ENCODE measurements at places on chromosomes 7 and 10.

DNA sequence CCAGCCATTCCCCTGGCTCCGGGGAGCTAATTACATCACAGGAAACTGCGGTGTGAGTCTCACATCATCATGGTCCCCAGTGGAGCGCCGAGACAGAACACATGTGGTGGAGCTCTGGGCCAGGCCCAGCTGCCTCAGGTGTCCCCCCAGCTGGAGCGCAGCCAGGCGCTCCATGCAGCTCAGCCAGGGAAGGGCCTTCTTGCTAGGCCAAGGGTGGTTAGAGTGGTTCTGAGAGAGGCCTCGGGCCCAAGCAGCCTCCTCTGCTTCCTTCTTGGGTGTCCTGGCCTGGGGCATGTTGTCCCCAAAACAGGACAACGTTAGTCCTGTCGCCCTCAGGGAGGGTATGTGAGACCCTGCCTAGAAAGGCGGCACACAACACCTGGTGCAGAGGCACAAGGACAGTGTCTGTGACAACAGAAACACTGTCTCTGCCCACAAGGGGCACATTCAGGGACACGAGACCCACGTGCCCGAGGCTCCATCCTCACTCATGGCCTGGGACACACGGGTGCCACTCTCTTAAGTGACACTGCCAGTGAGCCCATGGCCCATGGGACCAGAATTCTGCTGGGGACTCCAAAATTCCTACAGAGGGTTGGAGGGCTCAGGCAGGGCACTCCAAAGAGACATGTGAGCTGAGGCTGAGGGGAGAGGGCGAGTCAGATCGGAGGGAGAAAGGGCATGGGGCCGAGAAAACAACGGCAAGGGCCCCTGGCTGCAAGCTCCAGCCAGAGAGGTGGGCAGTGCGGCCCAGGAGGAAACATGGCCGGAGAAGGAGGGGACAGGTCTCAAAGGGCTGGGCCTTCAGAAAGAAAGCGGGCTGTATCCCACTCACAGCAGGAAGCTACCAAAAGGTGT is 37.0 kb upstream of the RET start:
- peak; percentile 37 for DNase-seq

DNA sequence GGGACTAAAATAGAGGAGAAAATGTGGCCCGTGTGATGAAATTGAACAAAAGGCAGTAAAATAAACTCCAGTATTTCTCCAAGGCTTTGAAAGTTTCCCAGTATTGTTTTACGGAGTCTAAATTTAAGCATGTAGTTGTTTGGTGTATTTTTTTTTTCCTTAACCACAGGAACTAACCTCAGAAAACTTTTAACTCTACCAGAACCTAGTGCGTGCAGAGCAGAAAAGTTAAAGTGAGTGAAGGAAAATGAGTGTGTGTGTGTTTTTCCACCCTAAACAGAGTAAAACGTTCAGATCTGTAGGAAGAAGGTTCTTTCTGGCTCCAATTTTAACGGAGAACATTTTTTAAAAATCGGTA is 812 bp downstream of the PROSER2 start:
- no peak for DNase-seq

GRCh38 chr10:116809483-116810119 is 39.7 kb upstream of the ENO4 start:
- no peak for DNase-seq

DNA sequence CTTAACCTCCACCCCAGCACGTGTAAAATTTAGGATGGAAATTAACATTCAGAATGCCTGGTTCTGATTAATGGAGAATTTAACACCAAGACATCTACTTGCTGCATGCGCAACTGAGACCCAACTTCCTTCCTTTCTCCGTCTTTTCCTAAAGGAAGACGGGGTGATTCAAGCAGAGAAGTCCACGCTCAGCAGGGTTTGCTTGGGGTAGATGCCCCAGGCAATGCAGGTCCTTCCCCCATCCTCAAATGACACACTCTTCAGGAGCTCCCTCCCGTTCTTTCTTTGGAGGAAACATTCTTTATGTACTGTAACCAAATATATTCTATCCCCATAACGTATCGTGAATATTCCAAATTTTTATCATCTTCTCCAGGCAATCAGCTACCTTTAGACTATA is 47.0 kb downstream of the FAM171A1 start:
- DNase-seq, result no peak

DNA sequence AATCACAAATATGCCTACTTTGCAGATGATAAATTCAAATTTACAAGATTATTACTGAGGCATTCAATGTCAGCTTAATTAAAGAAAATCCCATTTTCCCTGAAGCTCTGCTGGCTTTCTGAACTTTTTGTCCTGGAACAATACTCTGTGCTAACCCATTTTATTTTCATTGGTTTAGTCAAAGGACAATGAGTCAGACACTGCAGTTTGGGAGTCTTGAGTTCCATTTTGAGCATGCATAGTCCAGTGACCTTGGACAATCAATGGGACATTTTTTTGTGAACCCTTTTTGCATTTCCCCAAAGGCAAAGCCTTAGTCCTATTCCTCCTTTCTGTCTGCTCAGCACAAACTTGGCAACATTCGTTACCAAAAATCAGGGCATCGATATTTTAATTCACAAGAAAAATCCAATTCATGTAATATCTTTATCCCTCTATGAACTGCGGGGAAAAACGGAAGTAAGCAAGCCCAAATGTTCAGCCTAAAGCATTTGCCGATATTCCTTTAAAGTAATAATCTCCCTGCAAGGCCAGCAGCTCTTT is 339.8 kb downstream of the RNLS start:
- DNase-seq, result no peak

GRCh38 chr7:155598810-155599210 is 45.7 kb upstream of the RBM33 start:
- peak; percentile 85 for DNase-seq

DNA sequence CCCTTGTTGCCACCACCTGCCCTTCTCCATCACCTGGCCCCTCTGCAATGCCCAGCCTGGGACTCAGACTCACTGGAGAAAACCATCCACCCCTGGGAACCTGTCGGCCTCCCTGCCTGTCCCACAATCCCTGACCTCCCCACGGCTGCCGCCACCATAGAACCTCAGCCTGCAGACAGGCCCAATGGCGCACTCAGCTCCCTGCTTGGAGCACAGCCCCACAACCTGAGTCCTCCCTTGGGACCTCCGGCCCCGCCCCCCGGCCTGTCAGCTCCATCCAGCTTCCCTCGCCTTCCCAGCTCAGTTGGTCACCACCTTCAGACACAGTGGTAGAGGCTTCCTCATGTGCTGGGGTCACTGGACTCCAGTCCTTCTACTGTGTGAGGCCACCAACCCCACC is 41.1 kb downstream of the PARP12 start:
- no peak for DNase-seq

GRCh38 chr10:3639546-3639945 is 145.5 kb downstream of the KLF6 start:
- no peak for DNase-seq

- no peak for DNase-seq
Measured at GRCh38 chr10:102813734-102814452, 23.3 kb downstream of the CYP17A1 start.

DNA sequence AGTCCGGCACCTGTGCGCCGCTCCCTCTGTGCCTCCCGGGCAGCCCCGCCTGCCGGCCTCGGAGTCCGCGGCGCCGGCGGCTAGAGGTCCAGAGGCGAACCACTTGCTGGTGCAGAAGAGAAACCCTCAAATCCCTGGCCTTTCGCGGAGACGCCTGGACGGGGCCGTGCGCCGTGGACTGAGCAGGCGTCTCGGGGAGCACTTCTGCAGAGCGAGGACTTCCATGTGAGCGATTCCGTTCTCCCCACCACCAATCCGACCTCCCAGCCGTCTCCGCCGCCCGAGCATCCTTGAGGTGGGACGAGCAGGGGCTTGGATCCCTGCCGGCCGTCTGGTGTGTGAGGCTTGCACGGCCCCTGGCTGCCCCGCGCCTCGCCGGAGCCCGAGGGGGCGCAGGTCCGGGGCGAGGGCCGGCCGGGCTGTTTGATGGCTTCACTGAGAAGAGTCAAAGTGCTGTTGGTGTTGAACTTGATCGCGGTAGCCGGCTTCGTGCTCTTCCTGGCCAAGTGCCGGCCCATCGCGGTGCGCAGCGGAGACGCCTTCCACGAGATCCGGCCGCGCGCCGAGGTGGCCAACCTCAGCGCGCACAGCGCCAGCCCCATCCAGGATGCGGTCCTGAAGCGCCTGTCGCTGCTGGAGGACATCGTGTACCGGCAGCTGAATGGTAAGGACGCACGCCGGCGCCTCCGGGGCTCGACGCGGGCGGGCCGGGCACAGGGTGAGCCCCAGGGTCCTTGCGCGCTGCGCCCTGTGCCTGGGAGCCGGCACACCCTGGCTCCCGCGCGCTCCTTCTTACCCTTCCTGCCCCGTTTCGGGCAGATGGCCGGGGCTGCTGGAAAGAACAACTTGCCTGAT is 660 bp downstream of the GALNT17 start:
- DNase-seq, result no peak

DNA sequence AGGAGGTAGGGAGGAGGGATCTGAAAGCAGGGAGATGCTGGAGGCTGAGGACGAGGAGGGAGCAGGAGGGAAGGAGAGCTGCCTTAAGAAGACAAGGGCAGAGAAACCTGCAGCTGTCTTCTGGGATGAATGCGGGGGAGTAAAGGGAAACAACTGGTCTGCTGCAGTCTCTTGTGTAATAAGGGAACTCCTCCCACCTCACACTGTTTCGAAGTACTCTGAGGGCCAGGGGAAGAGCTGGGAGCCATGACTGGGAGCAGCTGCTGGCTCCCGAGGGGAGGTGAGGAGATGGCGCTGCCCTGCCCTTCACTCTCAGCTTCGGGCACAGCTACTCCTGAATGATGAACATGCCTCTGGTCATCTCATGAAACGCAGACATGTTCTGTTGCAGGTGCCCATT is 65.1 kb downstream of the CLEC2L start:
- DNase-seq, result no peak

DNA sequence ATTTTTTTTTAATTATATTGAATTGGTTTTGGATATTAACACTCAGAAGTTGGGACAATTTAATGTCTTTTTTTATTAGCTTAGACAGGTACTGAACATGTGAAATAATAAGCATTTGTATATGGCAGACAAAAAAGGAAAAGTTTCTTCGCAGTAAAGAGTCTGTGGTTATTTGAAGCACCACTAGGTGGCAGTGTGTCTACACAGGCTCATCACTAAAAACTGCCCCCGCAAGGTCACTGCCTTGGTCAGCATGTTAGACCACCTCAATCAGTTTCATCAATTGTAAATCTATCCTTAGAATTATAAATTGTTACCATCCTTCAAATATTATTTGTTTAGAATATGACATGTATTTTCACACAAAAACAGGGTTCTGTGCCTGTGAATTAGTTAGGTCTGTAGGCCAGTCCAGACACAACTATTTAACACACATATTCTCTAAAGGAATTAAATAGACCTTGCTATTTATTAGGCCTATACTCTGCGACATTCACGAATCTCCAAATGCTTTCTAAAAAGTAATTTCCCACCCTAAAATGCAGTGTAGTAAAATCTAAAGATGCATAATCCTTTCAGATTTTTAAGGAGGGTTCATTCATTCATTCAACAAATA is 17.0 kb downstream of the PNLIPRP3 start:
- no peak for DNase-seq

DNA sequence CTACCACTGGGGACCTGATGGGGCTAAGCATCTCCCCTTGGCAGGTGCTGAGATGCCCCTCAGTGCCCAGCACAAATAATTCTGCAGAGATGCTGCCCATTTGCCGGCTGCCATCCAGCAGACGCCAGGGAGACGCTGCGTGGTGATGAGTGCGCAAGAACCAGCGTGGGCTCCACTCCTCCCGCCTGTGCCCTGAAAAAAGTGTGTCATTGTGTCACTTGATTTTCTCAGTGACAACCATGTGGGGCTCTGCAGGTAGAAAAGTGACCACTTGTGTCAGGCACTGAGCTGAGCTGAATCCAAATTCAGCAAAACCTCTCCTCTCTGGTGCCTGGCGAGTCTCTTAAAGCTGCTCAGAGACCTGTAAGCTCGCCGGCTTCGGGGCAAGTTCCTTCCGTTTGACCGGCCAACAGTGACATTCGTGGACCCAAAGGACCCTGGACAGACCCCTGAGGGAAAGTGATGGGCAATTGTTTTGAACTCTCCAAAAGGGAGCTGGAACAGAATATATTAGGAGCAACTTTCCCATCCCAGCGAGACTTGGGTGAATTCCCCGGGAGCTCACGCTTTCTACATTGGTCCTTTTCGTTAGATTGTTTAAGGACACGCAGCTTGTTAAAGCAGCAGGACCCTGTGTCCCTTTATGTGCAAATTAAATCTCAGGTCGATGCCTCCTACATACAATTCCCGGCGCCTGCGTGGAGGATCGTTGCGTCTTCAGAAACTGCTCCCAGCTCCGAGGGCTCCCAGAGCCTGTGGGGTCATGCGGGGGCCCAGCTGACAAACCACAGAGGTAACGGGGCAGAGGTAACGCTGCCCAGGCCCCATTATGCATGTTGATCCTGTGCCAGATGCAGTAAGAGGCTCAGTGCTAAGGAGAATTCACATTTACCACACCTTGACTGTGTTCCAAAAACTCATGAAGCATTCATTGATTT is 332.7 kb downstream of the ADARB2 start:
- peak; percentile 29 for DNase-seq

DNA sequence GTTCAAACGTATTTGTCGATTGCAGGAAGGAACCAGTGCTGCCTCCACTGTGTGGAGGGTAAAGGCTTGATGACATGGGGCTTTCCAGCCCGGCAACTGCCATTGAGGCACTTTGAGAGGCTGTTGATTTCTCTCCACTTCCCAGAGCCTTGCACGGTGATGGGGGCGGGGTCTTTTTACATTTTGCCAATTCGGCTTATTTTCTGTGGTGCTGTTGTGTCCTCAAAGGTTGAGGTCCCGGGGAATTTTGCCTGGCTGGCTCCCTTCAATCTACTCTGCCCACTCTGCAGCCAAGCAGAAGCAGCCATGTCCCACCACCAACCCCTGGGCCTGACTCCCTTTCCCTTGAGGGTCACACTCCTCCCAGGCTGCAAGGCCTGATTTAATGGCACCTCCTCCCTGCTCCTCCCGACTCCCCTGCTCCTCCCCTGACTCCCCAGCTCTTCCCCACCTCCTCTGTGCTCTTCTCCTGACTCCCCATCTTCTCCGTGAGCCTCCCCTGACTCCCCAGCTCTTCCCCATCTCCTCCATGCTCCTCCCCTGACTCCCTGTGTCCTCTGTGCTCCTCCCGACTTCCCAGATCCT is 39.0 kb downstream of the OAT start:
- DNase-seq, result no peak

- no peak for DNase-seq
Measured at GRCh38 chr7:81674431-81674830, 95.4 kb downstream of the HGF start.

DNA sequence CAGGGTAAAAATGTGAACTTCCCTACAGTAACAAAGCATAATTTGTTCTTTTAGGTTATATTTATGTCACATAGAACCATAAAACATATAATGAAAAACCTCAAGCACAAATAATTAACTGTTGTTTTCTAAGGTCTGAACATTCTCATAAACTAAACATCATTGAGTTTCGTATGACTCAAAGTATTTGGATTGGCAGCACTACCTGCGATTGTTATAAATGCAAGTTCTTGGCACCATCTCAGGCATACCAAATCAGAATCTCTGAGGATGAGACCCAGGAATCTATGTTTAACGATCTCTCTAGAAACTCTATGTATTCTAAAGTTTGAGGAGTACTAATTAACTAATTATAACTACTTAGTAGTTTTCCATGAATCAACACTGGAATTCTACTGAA is 22.5 kb downstream of the ORC5 start:
- no peak for DNase-seq
